ENCODE measurements at places on chromosomes 1 and 21.

DNA sequence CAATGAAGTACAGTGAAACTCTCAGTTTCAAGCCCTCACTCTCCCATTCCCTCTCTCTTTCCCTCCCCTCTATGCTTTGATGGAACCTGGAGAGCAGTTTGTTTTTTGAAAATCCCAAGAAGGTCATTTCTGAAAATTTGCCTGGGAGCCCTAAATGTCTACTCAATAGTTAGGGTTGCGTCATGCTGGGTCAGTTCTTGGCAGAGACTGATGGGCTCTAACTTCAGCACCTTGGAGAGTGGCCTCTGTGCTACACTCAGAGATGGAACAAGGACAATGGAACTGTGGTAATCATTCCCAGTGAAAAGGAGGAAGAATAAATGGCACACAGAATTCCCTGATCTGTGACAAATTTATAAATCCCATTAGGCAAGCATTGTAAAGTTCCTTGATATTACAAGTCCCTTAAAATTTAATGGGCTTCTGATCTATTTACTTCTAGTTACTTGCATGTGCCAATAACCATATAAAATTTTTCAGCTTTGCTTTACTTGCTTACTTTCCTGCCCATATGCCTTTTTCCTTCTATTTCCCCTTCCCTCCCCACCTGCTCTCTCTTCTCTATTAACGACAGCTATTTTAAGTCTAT, 182.9 kb upstream of the KCND3 start:
- DNase-seq: peak; percentile 28

DNA sequence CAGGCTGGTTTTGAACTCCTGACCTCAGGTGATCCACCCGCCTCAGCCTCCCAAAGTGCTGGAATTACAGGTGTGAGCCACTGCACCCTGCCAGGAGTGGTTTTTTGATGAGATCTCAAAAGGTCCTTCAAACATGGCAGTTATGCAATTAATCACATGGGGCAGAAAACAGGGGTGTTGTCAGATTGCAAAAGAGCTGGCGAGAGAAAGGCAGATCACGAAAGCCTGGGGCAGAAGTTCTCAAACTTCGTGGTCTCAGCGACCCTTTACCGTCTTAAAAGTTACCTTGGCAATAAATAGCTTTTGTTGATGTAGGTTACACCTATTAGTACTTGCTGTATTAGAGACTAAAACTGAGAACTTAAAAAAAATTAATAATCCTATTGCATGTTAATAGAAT, 16.1 kb downstream of the CNR2 start:
- DNase-seq: peak; percentile 55

DNA sequence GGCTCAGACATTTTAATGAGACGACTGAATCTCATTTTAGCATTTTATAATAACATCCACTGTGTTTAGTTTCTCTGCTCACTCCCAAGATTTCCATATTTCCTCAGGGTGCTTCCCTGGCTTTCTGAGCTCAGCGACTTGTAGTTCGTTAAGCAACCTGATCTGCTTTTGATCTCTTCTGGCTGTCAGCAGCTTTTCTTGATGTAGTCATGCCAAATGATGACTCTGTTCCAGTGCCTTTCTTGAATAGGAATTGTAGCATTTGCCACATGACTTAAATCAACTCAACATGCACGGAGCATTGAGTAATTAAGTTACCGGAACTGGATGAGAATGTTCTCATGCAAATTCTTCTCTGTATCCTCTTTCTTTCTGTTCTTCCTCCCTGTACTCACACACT, 246.1 kb downstream of the FMN2 start:
- no peak for DNase-seq

DNA sequence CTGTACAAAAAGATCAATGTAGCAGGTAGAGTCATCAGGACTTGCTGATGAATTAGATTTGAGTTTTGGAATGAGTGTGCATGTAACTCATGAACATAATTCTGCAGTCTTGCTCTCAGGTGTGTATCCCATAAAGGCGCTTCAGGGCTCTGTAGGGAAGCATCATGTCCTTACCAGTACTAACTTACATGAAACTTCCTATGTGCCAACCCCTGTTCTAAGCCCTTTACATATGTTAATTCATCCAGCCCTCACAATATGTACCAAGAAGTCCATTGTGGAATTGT, 2.1 kb upstream of the FCRLB start:
- DNase-seq: no peak

- DNase-seq: no peak
Measured at GRCh38 chr1:60984062-60984799, 98.1 kb upstream of the NFIA start.

GRCh38 chr1:206921772-206922265, at the start of gene FCMR:
TSS of gene FCMR (minus strand) at chr1:206921941. CDS start at chr1:206921854, 87 bp downstream.
- DNase-seq: peak; percentile 83

GRCh38 chr1:57788313-57788712, 364.5 kb upstream of the DAB1 start:
- no peak for DNase-seq

DNA sequence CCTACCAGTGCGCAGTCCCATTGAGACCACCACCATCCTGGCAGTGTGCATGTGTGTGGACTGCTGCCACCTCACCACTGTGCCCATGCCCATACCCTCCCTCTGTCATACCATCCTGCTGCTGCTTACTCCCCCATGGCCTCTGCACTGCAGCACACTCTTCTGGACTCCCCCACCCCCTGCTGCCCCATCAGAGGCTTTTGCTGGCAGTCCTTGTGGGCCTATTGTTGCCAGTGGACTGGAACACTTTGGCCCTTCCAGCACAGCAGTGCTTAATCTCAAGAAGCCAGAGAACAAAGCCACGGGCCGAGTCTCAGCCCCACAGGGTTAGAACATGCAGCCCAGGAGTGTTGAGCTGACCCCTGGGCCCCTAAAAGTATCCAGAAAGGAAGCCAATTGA, 41.9 kb upstream of the IVNS1ABP start:
- no peak for DNase-seq

DNA sequence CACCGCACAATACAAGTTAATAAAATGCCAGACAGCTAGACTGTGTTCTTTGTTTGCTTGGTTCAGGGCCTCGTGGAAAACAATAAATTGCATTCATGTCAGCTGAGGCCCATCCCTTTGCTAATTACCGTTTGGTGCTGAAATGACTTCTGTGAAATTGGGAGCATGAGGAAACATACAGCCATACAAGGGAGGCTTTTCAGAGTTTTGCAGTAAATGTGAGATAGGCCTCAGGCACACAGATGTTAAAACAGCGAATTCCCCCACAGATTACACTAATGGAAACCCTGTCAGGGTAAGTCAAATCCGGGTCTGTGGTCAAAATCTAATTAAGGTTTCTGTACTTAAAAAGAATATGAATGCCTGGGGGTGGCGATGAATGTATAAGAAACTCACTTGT, 173.5 kb upstream of the LMO4 start:
- DNase-seq: no peak

DNA sequence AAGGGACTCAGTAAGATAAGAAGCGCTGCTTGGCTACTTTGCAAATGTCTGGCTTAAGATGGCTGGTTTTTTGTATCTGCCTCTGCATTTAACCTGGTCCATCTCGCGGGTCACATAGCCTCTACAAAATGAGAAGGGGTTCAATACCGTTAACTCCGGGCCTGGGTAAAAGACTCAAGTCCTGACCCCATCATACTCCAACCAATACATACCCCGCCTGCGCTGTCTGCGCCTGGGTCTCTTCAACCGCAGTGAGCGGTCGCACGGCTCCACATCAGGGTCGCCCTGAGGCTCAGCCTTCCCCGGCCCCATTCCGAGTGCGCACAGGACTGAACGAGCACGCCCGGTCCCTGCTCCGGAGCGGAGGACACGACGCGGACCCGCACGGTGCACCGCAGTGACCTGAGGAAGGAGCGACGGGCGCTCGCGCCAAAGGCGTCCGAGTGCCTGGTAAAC, 558 bp upstream of the PGD start:
- DNase-seq: no peak

- DNase-seq: no peak
Measured at GRCh38 chr1:94874423-94874822, 52.5 kb downstream of the CNN3 start.
